ENCODE measurements at places on chromosomes 4 and X.

GRCh38 chr4:48462363-48462762 is 20.8 kb upstream of the SLC10A4 start:
- DNase-seq: no peak

GRCh38 chr4:76709772-76710090 is 188.2 kb downstream of the SOWAHB start:
- DNase-seq: no peak

DNA sequence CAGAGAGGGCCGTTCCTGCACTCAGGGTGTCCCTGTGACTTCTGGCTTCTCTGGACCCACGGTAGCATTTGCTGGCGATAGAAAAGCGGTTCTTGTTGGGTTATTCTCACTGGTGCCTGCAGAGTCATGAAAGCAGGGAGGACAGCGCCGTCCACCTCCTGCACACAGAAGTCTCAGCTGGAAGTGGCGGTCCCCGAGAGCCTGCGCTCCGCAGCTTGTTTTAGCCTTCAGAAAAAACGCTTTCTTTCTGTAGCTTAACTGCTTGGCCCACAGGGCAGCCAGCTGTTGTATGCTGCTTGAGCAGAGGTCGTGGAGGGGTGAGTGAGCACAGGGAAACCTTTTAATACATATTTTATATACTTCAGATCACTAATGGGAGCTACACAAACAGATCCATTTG is 400.7 kb upstream of the FAT1 start:
- no peak for DNase-seq

GRCh38 chr4:65071564-65071963 is 598.7 kb downstream of the EPHA5 start:
- no peak for DNase-seq

DNA sequence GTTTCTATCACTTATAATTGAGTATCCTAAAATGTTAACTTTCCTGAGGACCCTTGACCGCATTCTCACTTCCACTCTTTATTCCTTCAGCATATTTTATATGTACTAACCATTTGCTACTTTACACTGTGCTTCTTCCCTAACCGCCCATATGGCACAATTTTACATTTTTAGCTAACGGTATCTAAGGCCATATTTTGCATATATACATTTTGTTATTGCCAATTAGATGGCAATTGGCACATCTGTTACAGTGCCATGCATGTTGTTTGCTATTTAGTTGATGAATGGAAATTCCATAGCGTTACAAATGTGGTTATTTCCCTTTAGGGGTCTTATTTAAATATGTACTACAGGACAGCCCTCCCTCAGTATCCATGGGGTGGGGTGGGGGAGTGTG is 20.0 kb upstream of the OTUD4 start:
- DNase-seq: no peak

GRCh38 chr4:85774000-85774399 is 299.1 kb downstream of the ARHGAP24 start:
- no peak for DNase-seq

DNA sequence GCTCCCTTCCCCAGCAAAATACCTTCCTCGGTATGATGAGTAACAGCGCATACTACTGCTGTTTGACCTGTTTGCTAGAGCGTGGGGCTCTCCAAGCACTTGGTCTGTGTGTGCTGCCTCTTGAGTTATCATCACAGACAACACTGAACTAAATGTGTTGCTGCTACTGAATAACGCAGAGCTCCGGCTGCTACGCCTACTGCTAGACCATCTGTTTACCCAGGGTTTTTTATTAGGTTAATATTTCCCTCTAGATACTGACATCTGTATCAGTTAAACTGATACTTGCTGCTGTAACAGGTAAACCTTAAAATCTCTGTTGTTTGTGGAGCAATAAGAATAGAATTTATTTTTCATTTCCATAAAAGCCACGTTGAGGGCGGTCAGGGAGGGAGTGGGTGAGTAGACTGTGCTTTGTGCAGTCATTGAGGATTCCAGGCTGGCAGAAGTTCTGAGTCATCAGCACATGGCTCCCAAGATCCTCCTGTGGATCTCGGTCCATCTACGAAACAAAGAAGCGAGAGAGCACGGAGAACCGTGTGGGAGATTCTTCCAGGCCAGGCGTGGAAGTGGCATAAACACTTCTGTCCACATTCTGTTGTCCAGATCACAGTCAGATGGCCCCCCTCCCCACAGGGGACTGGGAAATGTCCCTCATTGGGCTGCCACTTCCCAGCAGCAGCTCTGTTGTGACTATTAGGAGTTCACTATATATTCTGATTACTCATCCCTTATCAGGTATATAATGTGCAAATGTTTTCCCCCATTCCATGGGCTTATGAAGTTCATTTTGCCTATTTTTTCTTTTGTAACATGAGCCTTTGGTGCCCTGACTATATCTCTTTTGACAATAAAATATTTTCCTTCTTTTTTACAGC is 14.1 kb downstream of the GRK4 start:
- DNase-seq: no peak

DNA sequence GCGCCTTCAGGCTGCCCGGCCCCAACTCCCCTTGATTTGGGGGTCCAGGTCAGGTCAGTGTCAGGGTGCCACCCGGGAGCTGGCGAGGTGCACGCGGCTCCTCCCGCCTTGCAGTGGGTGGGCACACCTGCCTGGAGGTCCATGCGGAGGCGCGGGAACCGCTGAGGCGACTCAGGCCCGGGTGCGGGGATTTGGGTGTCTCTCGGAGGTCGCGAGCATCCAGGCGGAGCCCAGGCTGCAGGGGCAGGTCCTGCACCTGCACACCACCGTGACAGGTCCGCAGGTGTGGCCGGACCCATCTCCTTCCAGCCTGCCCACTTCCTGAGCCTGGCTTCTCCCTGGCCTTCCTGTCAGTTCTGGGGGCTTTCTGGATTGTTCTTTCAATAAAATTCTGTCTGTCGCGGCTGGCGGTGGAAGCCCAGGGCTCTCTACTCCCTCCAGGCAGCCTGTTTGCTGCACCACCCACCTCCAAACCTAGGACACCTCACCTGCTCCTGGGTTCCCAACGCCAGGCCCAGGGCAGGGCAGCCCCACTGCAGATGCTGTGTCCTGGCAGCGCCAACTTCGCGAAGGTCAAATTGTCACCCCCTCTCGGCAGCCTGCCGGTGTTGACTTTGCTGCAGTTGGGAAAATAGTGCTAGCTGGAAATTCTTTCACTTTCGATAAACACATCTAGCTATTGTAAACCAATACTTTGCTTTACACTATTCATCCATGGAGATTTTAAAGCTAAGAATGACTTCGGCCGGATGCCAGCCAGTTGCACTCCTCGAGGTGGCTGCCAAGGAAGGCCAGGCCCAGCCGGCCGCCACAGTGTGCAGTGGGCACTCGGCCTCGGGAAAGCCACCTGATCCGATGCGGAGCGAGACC is 35.9 kb downstream of the FGFRL1 start:
- peak; percentile 65 for DNase-seq

- DNase-seq: no peak
Observed at GRCh38 chrX:35682476-35682875, 115.7 kb upstream of the MAGEB16 start.

DNA sequence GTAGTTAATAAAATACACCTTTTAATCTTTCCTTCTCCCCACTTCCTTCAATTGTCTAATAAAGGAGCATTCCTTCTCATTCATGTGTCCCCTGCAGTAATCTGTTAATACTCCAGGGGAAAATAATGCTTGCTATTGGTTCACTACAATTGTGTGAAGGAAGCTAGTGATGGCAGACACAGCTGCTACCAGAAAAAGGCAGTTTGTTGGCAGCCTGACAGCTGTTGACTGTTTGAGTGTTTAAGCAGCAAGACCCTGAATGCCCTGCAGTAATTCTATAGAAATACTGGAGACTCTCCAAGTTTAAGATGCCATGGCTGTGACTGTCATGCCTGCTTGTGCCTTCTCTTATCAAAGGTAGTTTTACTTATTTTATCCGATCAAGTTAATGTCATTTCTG is 359.5 kb downstream of the C4orf33 start:
- no peak for DNase-seq

DNA sequence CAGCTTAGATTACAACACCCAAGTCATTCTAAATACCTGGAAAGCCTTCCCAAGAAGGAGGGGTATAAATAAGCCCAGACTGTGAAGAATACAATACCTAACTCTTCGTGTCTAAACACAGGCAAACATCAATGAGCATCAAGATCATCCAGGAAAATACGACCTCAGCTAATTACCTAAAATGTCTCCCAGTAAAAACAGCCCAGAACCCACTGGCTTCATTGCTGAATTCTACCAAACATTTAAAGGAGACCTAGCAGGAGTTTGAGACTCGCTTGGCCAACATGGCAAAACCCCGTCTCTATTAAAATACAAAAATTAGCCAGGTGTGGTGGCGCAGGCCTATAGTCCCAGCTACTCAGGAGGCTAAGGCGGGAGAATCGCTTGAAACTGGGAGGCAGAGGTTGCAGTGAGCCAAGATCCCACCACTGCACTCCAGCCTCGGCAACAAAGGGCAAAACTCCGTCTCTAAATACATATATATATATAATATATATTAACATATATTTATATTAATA is 19.1 kb upstream of the HSFX4 start:
- no peak for DNase-seq

- no peak for DNase-seq
Observed at GRCh38 chr4:185529413-185529812, 5.9 kb downstream of the PDLIM3 start.

- no peak for DNase-seq
Observed at GRCh38 chr4:17112292-17112659, 213.8 kb upstream of the LDB2 start.

GRCh38 chrX:40496728-40497127 is 84.0 kb upstream of the ATP6AP2 start:
- DNase-seq: no peak

GRCh38 chr4:156756118-156756517 is 215.5 kb downstream of the PDGFC start:
- DNase-seq: no peak

GRCh38 chr4:95728145-95728544 is 111.7 kb upstream of the PDHA2 start:
- DNase-seq: no peak

Data from mucosa of descending colon (tissue), 3 donors.